ENCODE measurements at places on chromosomes 7 and 10.

- no peak for DNase-seq
These were observed 1.3 kb upstream of the PAPSS2 start for GRCh38 chr10:87658321-87658795.

DNA sequence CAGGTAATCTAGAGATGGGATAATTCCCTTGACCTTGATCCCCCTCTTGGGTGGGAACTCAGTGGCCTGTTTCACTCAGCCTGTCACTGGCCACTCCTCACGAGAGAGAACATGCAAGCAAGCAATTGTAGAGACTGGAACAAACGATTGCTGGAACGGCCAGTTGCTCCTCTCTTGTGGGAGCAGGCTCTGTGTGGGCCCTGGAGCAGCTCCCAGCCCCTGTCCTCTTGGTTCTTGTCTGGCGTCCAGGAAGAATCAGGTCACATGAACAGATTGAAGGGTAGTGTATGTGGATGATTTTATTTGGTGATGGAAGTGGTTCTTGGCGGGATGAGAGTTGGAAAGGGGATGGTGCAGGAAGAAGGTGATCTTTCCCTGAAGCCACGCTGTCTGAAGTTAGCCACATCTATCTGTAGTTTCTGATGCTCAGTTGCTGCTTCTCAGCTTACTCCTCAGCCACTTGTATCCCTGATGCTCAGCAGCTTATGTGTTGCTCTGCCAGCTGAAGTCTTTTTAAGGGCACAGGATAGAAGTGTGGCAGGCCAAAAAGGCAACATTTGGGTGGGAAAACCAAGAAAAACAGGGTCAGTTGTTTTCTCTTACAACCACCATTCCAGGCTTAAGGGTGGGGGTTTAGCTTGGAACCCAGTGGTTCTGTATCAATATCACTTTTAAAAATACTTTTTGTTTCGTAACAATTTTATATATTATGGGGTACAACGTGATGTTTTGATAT lies 15.9 kb downstream of the RNF133 start:
- no peak for DNase-seq

DNA sequence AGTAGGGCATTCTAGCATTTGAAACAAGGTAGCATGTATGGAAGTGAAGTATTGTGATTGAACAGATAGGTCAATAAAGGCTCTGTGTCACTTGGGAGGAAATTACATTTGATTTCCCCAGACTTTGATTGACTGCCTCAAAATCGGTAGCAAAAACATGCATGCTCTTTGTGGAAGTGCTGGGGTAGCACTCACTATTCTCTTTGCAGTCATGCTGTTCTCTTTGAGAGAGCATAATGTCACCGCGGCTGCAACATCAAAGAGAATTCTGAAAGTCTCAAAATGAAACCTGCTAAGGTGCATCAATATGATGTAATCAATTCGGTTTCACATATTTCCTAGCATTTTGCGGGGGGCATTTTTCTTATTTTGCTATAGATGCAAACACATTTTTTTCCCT lies 64.2 kb downstream of the ARMC3 start:
- no peak for DNase-seq

DNA sequence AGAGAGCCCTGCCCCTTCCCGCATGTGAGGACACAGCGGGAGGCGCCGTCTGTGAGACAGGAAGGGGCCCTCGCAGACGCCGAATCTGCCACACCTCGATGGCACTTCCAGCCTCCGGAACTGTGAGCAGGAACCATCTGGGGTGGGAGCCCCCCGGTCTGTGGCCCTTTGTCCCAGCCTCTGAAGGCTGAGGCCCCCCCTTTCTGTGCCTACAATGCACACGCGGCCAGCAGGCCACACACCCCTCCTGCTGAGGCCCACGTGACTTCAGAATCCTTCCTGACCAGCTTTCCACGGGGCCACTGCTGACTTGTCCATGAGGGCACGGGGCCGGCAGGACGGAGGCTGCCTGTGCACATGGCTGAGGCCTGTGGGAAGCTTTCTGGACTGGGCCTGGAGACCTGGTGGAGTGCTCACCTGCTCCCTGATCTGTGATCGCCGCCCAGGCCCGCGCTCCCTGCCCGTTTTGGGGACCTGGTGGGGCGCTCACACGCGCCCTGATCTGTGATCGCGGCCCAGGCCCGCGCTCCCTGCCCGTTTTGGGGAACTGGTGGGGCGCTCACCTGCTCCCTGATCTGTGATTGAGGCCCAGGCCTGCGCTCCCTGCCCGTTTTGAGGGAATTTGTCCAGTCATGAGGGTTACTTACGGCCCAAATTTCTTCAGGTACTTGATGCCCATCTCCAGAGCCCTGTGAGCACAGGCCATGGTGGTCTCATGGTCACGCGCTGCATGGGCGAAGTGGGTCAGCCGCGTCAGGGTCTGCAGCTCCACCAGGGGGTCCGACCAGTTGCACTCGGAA lies 34.3 kb downstream of the CFAP46 start:
- no peak for DNase-seq

DNA sequence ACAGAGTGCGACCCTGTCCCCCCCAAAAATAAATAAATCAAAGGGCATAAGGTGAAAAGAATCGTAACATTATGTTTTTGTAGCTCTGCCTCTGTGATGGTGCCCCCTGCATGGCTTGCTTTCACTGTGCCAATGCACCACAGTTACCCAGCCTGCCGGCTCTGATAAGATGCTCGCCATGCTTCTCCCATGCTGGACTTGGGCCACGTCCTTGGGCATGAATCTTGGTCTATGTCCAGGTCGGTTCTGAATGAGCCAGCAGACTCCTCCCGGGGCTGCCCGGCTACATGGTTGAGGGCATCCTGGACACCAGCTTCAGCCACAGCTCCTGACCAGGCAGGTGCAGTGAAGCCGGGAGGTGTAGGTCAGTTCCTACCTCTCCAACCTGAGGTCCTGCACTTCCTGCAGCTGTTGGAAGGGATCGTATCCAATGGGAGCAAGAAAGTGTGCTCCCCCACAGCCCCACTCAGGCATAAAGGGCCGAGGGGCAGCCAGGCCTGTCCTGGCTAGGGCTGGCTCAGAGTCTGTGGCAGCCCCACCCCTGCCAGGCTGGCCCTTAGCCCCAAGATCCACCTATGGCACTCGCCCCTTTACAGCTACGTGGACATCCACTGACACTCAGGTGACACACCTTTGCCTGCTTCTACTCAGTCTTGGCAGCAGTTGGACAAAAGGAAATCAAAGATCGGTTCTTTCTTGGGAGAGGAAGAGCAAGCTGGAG lies 34.1 kb downstream of the CHST3 start:
- no peak for DNase-seq

GRCh38 chr10:95178266-95178665 lies 15.8 kb upstream of the ACSM6 start:
- no peak for DNase-seq

GRCh38 chr7:105011141-105011830 lies 2.7 kb upstream of the KMT2E start:
- no peak for DNase-seq

DNA sequence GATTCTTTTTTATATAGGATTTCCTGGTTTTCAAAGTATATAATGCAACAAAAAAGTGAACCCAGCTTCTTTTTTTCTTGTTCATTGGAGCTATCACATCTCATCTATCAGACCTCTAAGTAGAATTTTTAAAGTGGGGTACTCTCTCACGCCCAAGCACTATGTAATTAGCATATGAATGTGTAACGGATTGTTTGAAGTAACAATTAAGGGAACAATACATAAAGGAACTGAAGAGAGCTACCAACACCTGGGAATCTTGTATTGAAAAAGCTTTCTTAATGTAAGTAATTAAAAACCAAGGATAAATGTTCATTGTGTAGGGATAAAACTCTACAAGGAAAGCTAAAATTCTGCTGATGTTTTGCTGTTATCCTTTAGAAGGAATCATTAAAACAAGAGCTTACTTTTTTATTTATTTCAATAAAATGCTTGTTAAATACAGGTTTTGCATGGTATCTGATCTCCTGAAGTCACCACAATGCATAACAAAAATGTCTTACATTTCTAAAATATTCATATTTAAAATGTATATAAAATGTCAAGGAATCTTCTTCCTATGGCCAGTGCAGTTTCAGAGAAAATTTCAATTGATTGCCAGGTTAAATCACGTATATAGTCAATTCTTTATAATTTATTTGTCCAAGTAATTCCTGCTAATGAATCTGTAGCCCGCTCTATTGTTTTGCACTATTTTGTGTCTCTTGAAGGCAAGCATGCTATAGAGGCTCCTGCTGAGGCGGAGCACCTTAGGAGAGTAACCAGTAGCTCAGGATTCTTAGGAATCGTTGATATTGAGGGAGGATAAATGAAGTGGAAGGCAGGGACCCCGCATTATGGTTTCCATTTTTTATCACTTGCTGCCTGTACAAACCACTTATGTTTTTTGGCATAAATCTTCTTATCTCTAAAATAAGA lies 51.6 kb downstream of the PTPRZ1 start:
- DNase-seq = no peak

GRCh38 chr7:1939434-1940401 lies 269.6 kb downstream of the ELFN1 start:
- no peak for DNase-seq

GRCh38 chr10:120318862-120319261 lies 138.2 kb upstream of the PLPP4 start:
- DNase-seq = no peak

DNA sequence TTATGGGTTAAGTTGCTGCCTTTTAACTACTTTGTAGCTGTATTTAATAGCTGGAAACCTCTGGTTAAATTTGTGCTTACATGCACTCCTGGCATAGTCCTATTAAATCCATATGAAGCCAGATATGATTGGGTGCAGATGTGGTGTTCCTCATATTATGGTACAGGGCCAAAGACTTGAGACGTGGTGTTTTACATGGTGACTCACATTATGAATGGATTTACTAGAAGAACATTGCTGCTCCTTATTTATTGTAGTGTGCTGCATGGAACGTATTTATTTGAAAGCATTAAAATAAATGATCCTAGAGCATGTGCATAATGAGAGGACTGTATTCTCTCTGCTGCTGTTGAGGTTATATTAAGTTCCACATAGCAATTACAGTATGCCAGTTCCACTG lies 224.1 kb downstream of the SLC25A13 start:
- DNase-seq = no peak

- DNase-seq = peak; percentile 42
These were observed at the start of gene EVX1 for GRCh38 chr7:27242555-27243339. TSS of gene EVX1 (plus strand) at chr7:27242802. CDS start at chr7:27243031, 229 bp downstream.

GRCh38 chr10:86693721-86694369 lies 25.5 kb downstream of the LDB3 start:
- DNase-seq = peak; percentile 51

All from transverse colon (tissue), 4 donors.